ENCODE measurements at places on chromosomes 3 and 15. TPM values are rescaled to one million over a fixed set of nuclear protein-coding genes. Genes with fewer than 3 reads are reported as not detected.

GRCh38 chr3:39593341-39593740, 125.9 kb downstream of the MOBP start:
- no peak for DNase-seq

- DNase-seq: no peak
Observed at GRCh38 chr15:66505430-66505811, 295 bp downstream of the ZWILCH start.

- DNase-seq: no peak
Observed at GRCh38 chr15:68729789-68730411, 90.8 kb downstream of the ANP32A start.

GRCh38 chr15:36507458-36507857, 72.0 kb upstream of the CDIN1 start:
- DNase-seq: no peak

DNA sequence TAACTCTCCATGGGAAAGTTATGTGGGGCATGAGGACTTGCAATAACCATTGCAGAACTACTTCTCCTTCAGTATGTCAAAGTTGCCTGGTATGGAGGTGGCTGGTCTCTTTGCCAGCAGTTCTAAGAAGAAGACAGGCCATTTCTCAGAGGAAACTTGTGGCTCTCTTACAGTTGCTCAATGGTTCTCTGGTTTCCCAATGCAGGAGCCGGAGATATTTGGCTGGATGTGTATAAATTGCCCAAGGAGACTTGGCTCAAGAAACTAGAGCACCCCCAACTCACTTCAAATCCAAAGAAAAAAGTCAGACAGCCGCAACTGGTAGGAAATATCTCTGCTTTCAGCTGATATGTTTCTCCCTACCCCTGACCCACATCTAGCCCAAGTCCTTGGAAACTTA, 24.2 kb downstream of the WDR93 start:
- DNase-seq: no peak

GRCh38 chr15:79682285-79682684, 214.5 kb downstream of the MTHFS start:
- no peak for DNase-seq

- DNase-seq: no peak
Observed at GRCh38 chr3:21750831-21751391, at the start of gene ZNF385D. ZNF385D (minus strand) TSS chr3:21751210; CDS start chr3:21750916, 294 bp downstream.

- DNase-seq: no peak
Observed at GRCh38 chr3:126613479-126614188, 41.3 kb downstream of the TXNRD3 start.

GRCh38 chr15:60572541-60573421, 93.8 kb upstream of the ICE2 start:
- no peak for DNase-seq

DNA sequence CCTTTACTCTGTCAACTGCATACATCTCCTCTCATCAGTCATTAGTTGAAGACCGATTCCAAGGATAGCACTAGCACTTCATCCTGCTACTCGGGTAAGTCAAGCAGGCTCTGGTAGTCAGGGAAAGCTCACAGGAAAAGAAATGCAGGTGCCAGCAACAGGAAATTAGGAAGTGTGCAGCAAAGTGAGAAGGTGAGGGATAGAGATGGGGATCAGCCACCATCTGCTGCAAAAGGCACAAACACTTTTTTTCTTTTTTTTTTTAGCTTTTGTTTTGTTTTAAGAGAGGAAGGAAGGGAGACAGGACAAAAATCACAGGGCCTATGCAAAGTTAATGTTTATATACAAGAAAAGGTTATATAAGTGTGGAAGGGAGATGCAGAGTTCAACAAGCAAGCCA, 9.0 kb upstream of the BTLA start:
- no peak for DNase-seq

- DNase-seq: no peak
Observed at GRCh38 chr15:92603743-92604470, 51.7 kb downstream of the FAM174B start.

DNA sequence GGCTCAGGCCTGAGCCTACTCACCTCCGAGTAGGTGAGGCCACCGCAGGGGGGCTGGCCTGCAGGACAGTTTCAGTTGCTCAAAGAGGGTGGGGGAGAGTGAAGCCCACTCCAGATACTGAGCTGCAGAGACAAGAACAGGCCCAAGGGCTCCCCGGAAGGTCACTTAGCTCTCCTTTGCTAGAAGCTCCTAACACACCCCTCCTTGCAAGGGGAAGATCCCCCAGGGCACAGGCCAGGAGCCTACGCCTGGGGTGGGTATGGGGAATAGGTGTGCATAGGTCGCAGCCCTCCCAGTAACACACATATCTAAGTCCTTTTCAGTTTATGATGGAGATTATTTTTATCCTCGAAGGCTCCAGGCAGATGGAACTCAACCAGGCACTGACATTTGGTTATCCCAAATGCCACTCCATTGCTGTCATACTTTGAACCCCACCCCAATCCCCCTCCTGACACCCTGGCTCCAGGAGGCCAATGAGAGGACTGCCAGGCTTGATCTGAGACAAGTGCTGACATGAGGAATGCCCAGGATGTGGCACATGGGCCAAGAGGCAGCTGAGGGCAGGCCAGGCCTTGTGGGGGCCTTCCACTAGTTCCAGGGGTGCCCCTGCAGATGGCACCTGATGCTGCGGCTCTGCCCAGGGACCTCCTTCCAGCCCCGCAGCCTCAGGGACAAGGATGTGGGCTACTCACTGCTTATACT, 1.1 kb upstream of the MUSTN1 start:
- DNase-seq: no peak

DNA sequence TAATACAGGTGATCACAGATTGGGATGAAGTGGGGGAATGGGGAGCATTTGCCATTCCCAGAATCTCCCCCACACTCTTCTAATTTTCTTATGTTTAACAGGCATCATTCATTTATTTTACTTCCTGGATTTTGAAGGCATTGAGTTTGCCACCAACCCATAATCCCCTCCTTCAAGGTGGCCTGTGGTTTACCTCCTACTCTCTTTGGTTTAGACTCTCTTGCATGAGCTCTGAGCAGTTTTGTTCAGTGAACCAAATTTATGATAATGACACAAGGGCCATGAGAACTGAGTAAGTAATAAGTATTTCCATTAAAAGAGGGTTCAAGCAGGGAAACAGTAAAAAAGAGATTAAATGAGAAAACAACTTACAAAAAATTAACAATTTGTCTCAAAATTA, 703.1 kb upstream of the CFAP20DC start:
- no peak for DNase-seq

GRCh38 chr3:19934098-19934566, at the start of gene EFHB:
EFHB (minus strand) TSS chr3:19934217; CDS start chr3:19934018, 199 bp downstream.
- peak; percentile 21 for DNase-seq

- peak; percentile 39 for DNase-seq
Observed at GRCh38 chr3:128619146-128619890, 31.3 kb downstream of the RPN1 start.

GRCh38 chr3:179348325-179349013, 960 bp downstream of the MFN1 start:
- no peak for DNase-seq

DNA sequence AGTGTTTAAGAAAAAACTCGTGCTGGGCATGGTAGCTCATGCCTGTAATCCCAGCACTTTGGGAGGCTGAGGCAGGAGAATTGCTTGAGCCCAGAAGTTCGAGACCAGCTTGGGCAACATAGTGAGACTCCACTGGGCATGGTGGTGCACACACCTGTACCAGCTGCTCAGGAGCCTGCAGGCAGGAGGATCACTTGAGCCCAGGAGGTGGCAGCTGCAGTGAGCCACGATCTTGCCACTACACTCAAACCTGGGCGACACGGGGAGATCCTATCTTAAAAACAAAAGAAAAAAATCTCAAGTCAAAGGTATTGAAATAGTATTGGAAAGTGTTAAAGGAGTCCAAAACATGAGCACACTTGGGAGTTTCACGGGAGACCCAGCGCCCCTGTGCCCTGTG, 14.0 kb downstream of the KLF13 start:
- no peak for DNase-seq

GRCh38 chr3:139533781-139534454, 5.6 kb downstream of the RBP1 start:
- no peak for DNase-seq

DNA sequence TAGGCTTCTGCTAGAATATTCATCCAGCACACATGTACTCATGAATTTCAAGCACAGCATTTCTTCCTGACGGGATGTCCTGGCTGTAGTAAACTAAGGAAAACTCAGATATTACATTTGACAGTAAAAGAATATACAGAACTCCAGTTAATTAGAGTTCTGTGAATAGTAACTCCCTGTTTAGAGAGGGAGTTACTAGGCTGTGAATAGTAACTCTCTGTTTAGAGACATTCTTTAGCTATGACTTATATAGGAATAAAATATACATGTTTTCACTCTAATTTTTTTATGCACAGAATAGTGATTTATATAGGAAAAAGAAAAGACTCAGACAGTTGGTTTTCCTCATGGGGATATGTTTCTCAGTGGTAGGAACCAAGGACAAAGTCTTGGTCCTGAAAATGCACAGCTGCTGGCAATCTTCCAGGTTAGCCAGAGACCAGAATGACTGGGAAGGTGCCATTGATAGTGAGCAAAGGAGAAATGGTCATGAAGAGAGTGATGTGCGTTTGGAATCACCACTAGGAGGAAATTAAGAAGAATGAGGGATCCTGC, 480.7 kb upstream of the THBS1 start:
- no peak for DNase-seq

GRCh38 chr15:69600556-69601085, 148.0 kb downstream of the RPLP1 start:
- no peak for DNase-seq

GRCh38 chr3:139173372-139174108, 128.8 kb upstream of the PRR23C start:
- no peak for DNase-seq

DNA sequence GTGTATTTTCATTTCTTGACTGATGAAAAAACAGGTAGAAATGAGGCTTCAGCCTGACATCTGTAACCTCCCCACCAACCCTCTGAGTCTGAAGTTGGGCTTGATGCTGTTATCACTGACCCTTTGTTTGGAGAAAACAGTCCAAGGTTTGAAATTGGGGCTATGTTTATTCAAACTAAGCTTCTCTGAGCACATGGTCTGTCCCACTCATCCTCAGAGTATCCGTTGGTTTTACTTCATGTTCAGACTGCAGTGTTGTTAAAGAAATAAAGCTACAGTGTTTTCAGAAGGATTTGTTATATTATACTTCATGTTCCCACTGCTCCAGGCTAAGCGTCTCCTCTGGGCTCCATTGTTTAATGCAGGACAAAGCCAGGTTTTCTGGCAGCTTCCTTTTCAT, 6.0 kb downstream of the MAPKBP1 start:
- DNase-seq: no peak

DNA sequence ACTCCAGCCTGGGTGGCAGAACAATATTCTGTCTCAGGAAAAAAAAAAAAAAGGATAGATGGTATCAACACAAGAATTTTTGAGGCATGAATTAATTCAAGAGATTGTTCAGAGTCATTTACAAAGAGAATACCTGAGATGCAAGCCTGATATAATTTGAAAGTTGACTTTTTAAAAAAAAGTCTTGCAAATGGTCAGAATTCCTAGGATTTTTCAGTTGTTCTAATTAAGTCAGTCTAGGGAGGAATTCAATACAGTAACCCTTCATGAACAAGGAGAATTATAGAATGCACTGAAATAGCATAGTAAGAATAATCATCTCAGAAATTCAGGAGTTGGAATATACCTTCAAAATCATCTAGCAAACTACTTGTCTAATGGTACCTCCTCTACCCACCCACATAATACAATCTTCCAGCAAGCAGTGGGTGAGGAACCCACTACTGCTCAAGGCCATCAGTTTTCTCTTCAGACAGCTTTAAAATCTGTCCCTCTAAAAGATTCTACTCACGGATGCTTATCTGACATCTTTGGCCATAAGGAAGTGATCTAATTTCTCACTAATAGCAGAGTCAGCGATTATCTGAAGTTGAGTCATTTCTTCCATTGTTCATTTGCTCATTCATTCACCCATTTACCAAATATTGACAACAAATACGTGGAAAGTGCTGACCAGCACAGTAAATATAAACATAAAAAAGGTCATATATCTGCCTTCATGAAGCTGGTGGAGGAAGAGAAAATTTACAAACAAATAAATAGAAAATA, 159.6 kb downstream of the GREM1 start:
- no peak for DNase-seq

GRCh38 chr15:50790778-50791453, 25.4 kb upstream of the SPPL2A start:
- DNase-seq: no peak

DNA sequence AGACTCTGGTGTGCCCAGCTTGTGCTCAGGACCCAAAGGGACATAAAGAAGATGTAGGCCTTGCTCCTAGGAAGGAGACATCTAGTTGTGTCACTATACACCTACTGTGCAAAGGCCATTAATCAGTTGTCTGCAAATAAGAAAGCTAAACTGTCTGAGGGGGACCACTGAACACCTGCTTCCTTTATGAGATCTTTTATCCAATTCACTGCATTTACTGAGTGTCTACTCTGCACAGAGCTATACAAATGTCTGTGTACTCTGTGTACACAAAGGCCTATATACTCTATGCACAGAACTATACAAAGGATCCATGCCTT, 124.8 kb downstream of the CTNNB1 start:
- no peak for DNase-seq

DNA sequence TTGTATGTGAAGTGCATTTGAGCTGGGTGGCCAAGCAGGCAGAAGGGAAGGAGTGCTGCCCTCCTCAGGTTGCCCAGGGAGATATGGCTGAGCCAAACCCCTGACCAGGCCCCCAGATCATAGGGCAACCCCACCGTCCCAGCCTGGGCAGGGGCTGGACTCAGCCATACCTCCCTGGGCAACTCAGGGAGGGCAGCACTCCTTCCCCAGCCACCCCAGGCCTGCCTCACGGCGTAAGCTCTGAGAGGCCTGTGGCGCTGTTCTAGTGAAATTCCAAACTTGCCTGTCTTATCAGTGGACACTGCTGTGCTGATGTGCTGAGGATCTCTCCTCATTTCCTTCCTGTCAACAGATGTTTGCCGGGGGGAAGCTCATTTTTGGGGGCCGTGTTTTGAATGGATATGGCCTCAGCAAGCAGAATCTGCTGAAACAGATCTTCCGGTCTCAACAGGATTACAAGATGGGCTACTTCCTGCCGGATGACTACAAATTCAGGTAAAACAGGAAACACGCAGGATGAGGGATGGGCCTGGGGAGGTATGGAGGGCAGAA, 57.6 kb upstream of the FGD5 start:
- DNase-seq: no peak

- no peak for DNase-seq
Observed at GRCh38 chr15:40925863-40926658, 3.1 kb upstream of the DLL4 start.

GRCh38 chr15:60026555-60026954, 22.4 kb downstream of the FOXB1 start:
- no peak for DNase-seq

The ZNF619 gene
- 10.5 TPM for total RNA-seq

The CPA3 gene
- total RNA-seq: not detected

The MASP1 gene
- total RNA-seq: not detected

The FOXB1 gene
- 3.7 TPM for total RNA-seq

The POLR2M gene
- total RNA-seq: 70.6 TPM

All from activated CD4-positive, alpha-beta memory T cell treated with anti-CD3 and anti-CD28 coated beads, Interleukin-2, amount 10 ng/mL, durations not matched to agents 7 days and 5 days (primary cell).